Activated CD8-positive, alpha-beta memory T cell treated with anti-CD3 and anti-CD28 coated beads for 48 hours (primary cell): ENCODE measurements at places on chromosomes 7 and 10.
A peak's percentile ranks its signal among the peaks of the same experiment; 100 is the strongest.

- no peak for DNase-seq
Observed at GRCh38 chr7:143280160-143280559, 4.6 kb upstream of the TMEM139 start.

DNA sequence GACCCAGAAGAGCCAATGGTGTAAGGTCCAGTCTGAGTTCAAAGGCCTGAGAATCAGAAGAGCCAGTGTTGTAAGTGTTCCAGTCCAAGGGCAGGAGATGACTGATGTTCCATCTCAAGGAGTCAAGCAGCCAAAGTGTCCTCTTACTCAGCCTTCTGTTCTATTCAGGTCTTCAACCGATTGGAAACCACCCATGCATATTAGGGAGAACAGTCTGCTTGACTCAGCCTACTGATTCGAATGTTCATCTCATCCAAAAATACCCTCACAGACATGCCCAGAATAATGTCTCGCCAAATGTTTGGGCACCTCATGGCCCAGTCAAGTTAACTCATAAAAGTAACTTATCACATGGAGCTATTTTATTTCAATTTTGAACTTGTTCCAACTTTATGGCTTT, 2.9 kb upstream of the WDFY4 start:
- DNase-seq, result no peak

- DNase-seq, result no peak
Observed at GRCh38 chr10:35214607-35215020, 88.0 kb downstream of the CREM start.

- DNase-seq, result no peak
Observed at GRCh38 chr7:100719523-100720278, 567 bp upstream of the EPO start.

GRCh38 chr10:101095550-101096213, 33.9 kb downstream of the KAZALD1 start:
- peak; percentile 58 for DNase-seq

DNA sequence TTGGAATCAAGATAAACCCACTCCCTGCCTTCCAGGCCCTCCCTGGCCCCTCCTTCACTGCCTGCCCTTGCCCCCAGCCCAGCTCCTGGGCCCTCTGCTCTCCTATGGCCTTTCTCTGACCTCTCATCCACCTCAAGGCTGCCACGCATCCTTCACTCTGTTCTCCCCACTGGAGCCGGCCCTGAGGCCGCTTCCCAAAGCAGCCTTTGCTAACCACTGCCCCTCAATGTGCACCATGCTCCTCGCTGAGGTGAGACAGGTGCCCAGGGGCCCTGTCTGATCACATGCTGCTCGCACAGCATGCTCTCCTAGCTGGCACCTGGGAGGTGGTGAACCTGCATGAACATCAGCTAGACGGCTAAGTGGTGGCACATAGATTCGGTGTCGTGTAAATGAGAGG, 138.5 kb upstream of the RET start:
- no peak for DNase-seq

GRCh38 chr7:2971914-2972834, 71.5 kb downstream of the CARD11 start:
- no peak for DNase-seq

- no peak for DNase-seq
Observed at GRCh38 chr7:108421720-108422331, 34.4 kb downstream of the NRCAM start.

DNA sequence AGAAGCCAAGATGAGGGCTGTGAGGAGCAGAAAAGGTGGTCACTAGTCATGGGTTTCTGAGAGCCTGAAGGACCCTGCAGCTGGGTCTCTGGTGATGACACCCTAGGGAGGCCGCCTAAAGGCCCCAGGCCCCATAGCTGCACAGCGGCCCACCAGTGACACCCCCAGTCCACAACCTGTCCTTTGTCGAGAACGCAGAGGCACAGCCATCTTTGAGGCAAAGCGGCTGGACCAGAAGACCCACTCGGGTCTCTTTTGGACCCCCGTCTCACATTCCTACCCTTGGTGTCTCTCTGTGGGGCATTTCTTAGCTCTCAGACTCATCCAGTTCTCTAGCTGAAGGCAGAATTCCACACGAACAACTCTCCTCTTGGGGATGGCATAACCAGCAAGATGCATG, 18.8 kb downstream of the JCAD start:
- DNase-seq, result no peak

DNA sequence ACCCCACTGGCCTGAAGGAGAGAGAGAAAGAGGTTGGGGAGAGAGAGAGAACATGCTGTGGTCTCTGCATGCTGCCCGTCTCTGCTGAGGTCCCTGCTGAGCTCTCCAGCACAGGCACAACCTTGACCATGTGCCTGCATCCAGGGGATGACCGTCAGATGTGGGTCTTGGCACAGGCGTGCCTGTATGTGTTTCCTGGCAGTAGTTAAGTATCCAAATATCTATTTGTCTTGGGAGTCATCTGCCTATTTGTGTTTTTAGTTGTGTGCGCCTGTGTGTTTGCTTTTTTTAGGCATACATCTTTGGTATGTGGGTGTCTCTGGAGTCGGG, 1.9 kb upstream of the UNC5B start:
- DNase-seq, result no peak

GRCh38 chr10:61993711-61994401, 92.4 kb downstream of the ARID5B start:
- DNase-seq, result no peak

DNA sequence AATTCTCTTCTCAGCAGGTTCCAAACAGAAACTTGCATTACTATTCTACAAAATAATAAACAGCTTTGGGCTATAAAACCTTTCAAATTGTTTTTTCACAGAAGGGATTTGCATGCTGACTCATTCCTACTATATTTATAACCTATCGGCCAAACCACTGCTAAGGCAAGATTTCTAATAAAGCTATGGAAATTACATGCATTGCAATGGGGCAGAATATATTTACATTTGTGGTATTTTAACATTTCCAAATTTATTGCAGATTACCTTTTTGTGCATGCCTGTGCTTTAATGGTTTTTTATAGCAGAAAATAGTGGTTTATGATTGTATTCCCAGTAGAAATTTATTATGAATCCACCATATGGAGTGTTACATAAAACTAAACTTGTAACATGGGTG, 69.0 kb upstream of the NPVF start:
- no peak for DNase-seq
